ENCODE measurements at places on chromosomes 6 and 20. TPM values are rescaled to one million over a fixed set of nuclear protein-coding genes. Genes with fewer than 3 reads are reported as not detected.

Gene ENPP5
- 0.35 TPM for polyA plus RNA-seq

Gene FERMT1
- polyA plus RNA-seq: 14.0 TPM

Gene ADGB
- polyA plus RNA-seq: not detected

Gene EYS
- not detected for polyA plus RNA-seq

Gene GLP1R
- polyA plus RNA-seq: not detected

Gene LAMA2
- 2.7 TPM for polyA plus RNA-seq

Gene RING1
- polyA plus RNA-seq: 26.7 TPM

Gene ARFGEF3
- 0.20 TPM for polyA plus RNA-seq

Gene ENPP1
- 0.84 TPM for polyA plus RNA-seq

Gene BEND6
- 0.25 TPM for polyA plus RNA-seq

Gene RFX6
- not detected for polyA plus RNA-seq

Gene MAPK13
- polyA plus RNA-seq: 91.8 TPM

Gene CALHM6
- 3.4 TPM for polyA plus RNA-seq

Gene ADGRB3
- polyA plus RNA-seq: 0.14 TPM

Gene DZANK1
- 1.7 TPM for polyA plus RNA-seq

Gene GMNN
- 10.4 TPM for polyA plus RNA-seq

Gene ESR1
- polyA plus RNA-seq: 0.14 TPM

Gene WDR27
- polyA plus RNA-seq: 10.3 TPM

Gene BMP2
- 1.7 TPM for polyA plus RNA-seq

Gene PTGIS
- polyA plus RNA-seq: 3.5 TPM

Gene WFDC8
- polyA plus RNA-seq: not detected

Gene SIRPA
- polyA plus RNA-seq: 5.1 TPM

Gene PDRG1
- 6.8 TPM for polyA plus RNA-seq

Gene DAAM2
- 10.7 TPM for polyA plus RNA-seq

Gene MAP7
- polyA plus RNA-seq: 15.1 TPM

Gene PRR3
- polyA plus RNA-seq: 3.7 TPM

Gene EPHA7
- 0.84 TPM for polyA plus RNA-seq

Gene CYP21A2
- polyA plus RNA-seq: 0.43 TPM

Gene HECA
- polyA plus RNA-seq: 11.2 TPM

Gene CDSN
- polyA plus RNA-seq: 0.02 TPM

Gene RNF182
- polyA plus RNA-seq: 0.08 TPM

Gene ZNF311
- polyA plus RNA-seq: 1.2 TPM

Gene SPTLC3
- polyA plus RNA-seq: 3.5 TPM

Gene IL17A
- polyA plus RNA-seq: not detected

Gene BPIFB1
- 1.4 TPM for polyA plus RNA-seq

Gene THBS2
- polyA plus RNA-seq: 2.5 TPM

Gene PSORS1C2
- 0.22 TPM for polyA plus RNA-seq

Gene GPR6
- polyA plus RNA-seq: not detected

Gene SPEF1
- polyA plus RNA-seq: 0.07 TPM

Gene CCN5
- polyA plus RNA-seq: 48.2 TPM

Gene TGM3
- 1,528 TPM for polyA plus RNA-seq

Gene POPDC3
- 0.24 TPM for polyA plus RNA-seq

Gene SLC17A4
- polyA plus RNA-seq: not detected

Gene BRD2
- 86.9 TPM for polyA plus RNA-seq

Gene GDAP1L1
- polyA plus RNA-seq: not detected

Gene DLK2
- 11.3 TPM for polyA plus RNA-seq

Gene EYA4
- polyA plus RNA-seq: 0.04 TPM

Gene APOM
- 6.0 TPM for polyA plus RNA-seq
